IMR-90 (cell line): ENCODE measurements at places on chromosomes 3 and 15. TPM values are rescaled to one million over a fixed set of nuclear protein-coding genes. Genes with fewer than 3 reads are reported as not detected.

NOX5 gene
- under 0.01 TPM in 1 of 2 replicates, not detected in the other for total RNA-seq

SYNPR gene
- total RNA-seq, result not detected in 2 replicates

SPINK8 gene
- not detected in 2 replicates for total RNA-seq

- no peak for DNase-seq
Measured at GRCh38 chr3:84039099-84039498, 919.7 kb upstream of the CADM2 start.

GRCh38 chr15:77384589-77385359 lies 35.1 kb downstream of the PEAK1 start:
- no peak for DNase-seq

DNA sequence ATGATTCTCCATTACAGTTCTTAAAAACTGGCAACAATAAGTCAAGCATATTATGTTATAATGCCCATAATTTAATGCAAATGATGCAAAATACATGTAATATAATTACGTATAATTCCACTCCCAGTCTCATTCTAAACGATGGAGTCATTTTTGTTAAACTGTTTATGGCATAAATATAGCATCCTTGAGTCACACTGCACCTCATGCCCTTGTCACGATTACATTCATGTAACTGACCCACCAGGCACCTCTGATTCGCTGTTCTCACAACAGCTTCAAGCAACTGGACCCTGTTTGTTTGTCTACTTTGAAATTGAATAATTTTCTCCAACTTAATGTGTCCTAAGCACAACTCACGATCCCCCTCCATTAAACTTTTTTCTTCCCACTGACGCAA lies 148.0 kb upstream of the LRTM1 start:
- DNase-seq, result peak; percentile 67

DNA sequence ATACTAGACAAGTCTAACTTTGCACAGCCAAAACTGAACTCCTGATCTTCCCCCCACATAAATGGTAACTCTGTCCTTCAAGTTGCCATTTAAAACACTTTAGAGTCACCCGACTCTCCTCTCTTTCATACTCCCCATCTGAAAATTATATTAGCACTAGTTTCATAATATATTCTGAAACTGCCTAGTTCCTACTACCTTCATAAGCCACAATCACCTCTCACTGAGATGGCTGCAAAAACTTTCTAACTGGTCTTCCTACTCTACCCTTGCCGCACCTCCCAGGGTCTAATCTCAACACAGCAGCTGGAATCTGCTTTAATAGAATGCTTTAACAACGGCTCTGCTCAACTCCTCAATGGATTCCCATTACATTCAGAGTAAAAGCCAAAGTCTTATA lies 55.0 kb downstream of the GLB1 start:
- DNase-seq, result no peak

- DNase-seq, result peak; percentile 47
Measured at GRCh38 chr3:156448300-156448699, 106.6 kb downstream of the SSR3 start.
